ENCODE measurements at places on chromosomes 7 and 10.

DNA sequence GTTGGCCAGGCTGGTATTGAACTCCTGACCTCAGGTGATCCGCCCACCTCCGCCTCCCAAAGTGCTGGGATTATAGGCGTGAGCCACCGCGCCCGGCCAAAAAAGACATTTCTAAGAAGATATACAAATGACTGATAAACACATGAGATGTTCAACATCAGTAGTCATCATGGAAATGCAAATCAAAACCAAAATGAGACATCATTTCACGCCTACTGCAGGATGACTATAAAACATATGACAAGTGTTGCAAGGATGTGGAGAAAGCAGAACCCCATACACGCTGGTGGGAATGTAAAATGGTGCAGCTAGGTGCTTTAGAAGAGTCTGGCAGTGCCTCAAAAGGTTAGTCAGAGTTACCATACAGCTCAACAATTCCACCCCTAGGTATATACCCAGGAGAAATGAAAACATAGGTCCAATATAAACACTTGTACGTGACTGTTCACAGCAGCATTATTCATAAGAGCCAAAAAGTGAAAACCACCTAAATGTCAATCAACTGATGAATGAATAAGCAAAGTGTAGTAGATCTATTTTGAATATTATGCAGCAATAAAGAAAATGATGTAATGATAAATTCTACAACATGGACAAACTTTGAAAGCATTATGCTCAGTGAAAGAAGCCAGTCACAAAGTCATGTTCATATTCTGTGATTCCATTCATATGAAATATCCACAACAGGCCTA is 24.5 kb downstream of the TMEM209 start:
- DNase-seq = peak; percentile 76

DNA sequence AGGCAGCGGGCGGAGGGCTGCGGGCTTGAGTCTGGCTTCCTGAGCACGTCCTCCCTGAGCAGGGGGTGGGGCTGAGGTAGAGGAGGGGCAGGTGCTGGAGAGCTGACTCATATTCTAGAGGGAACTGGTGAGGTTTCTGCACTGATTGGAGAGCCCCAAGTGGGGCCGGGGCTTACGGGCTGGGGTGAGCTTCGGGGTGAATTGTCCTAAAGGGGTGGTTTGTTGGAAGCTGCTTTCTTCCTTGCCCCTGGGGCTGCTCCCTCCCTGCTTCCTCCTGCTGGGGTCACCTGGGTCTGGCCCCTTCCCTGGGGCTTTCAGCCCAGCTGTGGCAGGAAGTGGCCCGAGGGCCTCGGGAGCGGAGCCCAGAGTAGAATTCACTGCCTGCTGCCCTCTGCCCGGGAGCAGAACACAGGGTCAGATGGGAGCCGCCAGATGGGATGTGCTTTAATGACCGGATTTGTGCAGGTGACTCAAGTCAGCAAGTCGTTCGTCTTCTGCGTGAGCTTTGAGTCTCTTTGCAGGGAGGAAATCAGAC is 48.6 kb downstream of the FAM20C start:
- no peak for DNase-seq

GRCh38 chr10:38043516-38043915 is 33.0 kb downstream of the ZNF33A start:
- no peak for DNase-seq

DNA sequence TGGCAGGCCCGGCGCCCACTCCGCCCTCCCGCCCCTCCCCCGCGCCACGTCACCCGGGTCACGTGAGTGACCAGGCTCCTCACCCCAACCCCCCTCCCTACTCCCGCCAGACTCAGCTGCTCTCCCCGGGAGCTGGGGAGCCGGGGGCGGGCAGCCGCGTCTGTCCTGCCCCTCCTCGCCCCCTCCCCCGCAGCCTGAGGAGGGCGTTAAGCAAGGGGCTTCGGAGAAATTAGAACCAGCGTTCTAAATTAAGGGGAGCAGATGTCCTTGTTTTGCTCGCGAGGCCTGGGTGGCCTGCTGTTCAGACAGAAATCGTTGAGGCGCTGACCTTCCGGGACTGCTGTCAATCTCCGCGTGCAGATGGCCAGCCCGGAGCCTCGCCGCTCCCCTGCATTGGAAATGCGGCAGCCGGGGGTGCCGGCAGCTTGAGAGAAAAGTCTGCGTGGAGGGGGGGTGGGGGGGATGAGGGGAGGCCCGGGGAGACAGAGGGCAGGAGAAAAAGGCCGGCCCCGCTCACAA is 102.2 kb upstream of the ZNF438 start:
- no peak for DNase-seq

DNA sequence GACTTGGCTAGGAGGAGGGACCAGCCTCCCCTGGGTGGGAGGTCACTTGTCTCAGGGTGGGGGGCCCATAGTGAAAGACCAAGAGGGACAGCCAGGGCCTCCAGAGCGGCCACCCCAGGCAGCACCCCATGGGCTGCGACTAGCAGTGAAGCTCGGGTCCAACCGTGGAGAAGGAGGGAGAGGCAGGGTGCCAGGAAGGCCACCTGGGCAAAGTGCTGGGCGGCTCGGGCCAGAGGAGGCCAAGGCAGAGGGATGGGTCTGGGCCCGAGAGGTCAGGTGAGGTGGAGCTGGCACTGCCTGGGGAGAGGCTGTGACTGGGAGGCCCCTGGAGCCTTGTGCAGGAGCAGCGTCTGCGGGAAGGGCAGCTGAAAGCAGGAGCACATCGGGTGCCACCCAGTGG is 41.8 kb downstream of the CLRN3 start:
- DNase-seq = no peak

DNA sequence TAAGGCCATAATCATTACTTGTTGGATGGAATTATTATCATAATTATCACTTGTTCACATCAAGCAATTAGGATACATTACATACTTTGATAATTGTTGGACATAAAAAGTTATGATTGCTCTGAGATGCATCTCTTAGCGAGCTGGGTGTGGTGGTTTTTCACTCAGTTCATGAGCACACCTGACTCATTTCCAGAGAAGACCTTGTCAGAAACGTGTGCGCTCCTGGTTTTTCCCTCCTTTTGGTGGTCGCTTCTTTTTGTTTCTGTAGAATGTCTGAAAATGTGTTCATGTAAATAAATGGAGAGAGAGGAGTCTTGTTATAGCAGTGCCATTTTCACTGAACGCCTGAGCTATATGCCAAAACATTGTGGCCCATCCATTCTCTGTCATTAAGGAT is 141.3 kb downstream of the PAXIP1 start:
- no peak for DNase-seq

- peak; percentile 89 for DNase-seq
Measured at GRCh38 chr10:94183666-94184264, 179.0 kb downstream of the NOC3L start.

DNA sequence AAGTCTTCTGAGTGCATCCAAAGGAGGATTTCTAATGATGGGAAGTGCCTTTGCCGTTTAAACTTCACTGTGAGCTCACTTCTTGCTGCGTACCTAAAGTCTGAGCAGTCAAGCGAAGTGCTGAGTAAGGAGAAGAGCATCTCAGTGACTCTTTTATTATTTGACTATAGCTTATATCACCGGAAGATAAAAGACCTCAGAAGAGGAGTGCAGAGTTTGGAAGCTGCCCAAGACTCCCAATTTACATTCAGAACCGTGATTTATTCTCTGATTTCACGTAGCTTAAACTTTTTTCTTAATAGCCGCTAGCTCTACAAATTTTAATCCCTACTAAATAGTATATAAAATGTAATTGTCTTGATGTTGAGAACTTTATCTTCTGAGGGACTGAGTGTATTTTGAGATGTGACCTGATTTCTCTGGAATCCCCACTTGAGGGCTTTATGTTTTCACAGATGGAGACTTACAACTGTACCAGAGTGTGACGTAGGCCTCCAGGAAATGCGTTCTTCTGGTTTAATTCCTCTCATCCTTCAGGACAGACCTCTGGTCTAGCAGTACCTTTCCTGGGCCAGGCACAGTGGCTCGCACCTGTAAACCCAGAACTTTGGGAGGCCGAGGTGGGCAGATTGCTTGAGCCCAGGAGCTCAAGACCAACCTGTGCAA is 51.1 kb downstream of the CAMK1D start:
- DNase-seq = no peak

DNA sequence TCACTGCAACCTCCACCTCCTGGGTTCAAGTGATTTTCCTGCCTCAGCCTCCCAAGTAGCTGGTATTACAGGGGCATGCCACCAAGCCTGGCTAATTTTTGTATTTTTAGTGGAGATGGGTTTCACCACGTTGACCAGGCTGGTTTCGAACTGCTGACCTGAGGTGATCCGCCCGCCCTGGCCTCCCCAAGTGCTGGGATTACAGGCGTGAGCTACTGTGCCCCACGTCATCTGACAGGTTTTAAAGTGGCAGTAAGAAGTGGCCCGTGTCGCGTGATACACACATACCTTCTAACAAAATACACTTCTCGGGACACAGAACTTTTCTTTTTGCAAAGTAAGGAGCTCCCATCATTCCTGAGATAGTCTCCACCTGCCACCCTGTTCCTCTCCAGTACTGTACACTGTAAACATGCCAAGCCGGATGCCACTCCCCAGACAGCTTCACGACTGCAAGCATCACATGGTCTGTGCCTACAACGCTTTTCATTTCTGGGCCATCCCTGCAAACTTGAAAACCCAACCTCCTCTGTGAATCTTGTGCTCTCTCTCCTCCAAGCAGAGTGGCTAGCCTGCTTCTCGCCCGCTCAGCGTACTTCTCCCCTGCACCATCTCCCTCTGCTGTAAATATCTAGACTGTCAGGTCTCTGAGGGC is 256.3 kb upstream of the KLF14 start:
- no peak for DNase-seq

DNA sequence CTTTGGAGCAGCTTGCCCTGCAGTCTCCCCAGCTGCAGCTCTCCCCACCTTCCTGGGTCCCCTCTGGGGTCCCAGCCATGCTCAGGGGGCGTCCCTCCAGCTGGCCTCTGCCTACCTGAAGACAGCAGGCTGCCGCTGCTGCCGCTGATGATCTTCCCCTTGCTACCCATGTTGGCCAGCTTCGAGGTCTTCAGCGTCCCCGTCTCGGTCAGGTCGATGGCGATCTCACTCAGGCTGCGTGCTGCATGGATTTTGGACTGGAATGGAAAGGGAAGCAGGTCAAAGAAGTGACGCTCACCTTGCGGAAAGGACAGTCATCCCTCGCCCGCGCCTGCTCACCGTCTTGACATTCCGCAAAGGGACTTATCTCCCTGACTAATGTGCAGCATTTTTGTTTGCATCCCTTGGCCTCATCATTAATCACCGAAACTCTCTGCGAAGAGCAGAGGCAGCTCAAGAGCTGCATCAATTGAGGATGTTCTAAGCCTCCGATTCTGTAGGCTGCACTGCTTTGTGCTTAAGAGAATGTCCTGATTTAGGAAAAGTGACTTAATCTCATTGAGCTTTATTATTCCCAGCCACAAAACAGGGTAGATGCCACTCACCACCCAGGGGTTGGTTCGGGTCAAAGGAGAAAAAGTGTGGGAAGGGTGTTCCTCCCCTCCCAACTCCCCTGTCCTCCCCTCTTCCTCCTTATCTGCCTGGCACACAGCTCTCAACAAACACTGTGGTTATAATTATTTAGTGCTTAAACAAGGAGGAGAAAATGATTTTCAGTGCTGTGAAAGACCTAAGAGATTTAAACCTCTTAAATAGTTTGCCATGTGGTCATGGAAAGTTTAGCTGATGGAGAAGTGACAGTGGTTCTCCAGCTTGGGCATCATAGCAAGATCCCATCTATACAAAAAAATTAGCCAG is 107.3 kb downstream of the PRPF18 start:
- DNase-seq = no peak

DNA sequence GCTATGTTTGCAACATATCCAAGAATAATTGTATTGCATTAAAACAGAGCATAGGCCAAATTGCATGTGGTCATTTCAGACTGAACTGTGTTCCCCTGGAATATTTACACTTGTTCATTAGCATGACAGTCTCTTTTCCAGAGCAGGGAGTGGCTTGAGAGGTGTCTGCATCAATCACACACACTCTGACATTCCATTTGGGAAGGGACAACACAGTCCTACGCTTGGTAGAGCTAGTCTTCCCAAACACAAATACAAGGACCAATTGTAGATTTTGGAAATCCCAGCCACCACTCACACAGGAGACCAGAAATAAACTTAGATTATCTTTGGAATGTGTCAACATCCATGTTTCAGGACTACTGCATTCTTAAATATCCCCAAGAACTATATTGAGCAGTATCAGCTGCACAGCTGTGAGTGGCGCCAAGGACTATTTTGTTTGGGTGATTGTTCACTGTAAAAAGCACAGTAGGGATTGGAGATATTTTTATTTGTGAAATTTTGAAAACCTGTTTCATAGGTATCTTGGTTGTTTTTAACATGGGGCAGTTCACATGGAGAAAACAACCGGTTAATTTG is 93.6 kb upstream of the PRR15 start:
- DNase-seq = no peak

GRCh38 chr7:82021036-82021435 is 251.2 kb upstream of the HGF start:
- no peak for DNase-seq

- DNase-seq = no peak
Measured at GRCh38 chr7:151244196-151244840, 4.2 kb downstream of the SMARCD3 start.

GRCh38 chr10:79468015-79468560 is 22.7 kb upstream of the ZCCHC24 start:
- DNase-seq = no peak

DNA sequence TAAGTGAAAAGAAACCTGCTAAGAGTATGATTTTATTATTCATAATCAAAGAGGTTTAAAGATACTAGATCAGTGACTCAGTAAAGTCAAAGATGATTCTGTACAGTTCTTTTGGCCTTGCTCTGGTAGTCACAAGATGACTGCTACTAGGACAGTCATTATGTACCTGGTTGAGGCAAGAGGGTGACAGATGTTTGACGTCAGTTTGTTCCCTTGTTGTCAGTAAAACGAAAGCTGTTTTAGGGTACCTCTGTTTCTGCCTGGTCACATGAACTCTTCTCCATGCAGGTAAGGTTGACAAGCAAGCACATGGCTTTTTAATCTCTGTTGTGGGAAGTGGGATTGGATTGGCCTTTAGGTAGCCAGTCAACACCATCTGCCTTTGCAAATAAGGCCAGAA is 308.0 kb downstream of the EXOC4 start:
- no peak for DNase-seq

GRCh38 chr10:101130984-101131961 is at the start of gene TLX1:
TSS of gene TLX1 (plus strand) at chr10:101131300. CDS start at chr10:101131542, 242 bp downstream.
- DNase-seq = no peak

All from epithelial cell of prostate (primary cell).